Activated CD8-positive, alpha-beta memory T cell treated with anti-CD3 and anti-CD28 coated beads for 4 hours (primary cell): ENCODE measurements at places on chromosomes 1 and 21.

DNA sequence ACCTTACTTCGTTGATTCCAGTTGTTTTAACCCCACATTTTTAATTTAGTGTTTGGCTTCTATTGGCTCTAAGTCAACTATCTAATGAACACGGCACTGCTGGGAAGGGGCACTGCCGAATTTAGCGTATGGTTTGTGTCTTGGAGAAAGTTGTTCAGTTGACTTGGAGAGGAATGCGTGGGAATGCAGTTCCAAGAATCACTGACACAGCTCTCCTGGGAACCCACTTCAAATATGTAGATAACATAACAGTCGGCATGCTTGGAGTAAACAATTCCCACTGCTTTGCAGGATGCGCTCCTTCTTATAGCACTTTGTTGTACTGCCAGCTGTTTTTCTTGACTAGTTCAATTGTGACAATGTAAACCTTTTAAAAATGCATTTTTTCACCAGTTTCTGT lies 104.3 kb downstream of the RYR2 start:
- DNase-seq: no peak

GRCh38 chr1:101235696-101236515 lies 913 bp upstream of the S1PR1 start:
- no peak for DNase-seq

DNA sequence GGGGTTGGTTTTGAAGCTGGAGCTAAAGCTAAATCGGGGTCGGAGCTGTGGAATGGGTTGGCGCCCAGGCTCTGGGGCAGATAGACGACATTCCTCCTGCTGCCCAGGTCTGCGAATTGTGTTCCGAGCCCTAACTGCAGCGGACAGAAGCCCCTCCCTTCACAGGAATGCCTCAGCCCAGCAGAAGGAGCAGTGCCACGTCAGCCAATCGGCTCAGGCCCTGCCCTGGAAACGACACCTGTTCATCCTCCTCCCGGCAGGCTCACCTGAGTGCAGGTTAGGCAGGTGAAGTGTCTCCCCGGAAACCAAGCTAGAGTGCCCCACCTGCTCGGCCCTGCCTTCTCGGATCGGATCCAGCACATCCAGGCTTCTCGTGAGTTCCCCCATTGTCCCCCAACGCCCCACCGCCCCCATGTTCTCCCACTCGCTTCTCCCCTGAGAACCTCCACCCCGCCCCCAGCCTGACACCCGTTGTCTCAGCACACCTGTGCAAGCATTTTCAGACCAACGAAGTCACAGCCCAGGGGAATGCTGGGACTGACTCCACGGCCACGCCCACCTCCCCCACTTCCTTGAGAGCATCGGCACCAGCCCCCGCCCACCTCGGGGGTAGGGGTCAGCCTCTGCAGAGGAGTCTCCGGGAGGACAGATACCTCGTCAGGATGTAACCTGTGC lies 775 bp downstream of the TMEM125 start:
- DNase-seq: no peak

DNA sequence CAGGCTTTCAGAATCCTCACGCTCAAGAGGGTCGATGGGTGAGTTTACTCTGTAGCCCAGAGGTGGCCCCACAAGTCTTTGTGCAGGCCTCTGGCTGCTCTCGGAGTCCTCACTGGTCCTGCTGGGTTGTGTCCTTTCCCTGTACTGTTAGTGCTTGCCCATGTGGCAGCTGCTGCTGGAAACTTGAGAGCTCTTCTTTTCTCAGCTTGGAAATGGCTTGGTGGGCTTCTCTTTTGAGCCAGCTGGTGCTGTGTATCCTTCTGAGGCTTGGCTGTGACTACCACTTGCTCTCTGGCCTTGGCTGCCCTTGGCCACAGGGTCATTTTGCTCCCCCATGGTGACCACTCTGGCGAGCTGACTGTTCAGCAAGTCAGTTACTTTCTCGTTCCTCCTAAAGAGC lies 82.2 kb upstream of the LMO4 start:
- no peak for DNase-seq

DNA sequence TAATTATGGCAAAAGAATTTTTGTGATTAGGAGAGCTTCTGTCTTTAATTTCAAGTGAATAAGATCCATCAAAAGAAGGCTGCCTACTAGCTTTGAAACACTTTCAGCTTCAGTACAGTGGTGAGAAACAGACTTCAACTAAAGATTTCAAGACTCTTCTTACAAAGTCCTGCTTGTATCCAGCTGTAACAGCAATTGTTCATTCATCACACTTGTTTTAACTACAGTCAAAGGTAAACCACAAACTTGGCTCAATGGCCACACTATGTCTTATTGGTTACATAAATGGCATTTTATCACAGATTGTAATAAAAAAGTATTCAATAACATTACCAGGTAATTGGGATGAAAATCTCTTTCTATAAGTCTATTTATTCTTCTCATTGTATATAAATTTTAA lies 59.2 kb downstream of the WARS2 start:
- no peak for DNase-seq

- no peak for DNase-seq
Measured at GRCh38 chr1:24165500-24165899, 21.6 kb downstream of the IFNLR1 start.

DNA sequence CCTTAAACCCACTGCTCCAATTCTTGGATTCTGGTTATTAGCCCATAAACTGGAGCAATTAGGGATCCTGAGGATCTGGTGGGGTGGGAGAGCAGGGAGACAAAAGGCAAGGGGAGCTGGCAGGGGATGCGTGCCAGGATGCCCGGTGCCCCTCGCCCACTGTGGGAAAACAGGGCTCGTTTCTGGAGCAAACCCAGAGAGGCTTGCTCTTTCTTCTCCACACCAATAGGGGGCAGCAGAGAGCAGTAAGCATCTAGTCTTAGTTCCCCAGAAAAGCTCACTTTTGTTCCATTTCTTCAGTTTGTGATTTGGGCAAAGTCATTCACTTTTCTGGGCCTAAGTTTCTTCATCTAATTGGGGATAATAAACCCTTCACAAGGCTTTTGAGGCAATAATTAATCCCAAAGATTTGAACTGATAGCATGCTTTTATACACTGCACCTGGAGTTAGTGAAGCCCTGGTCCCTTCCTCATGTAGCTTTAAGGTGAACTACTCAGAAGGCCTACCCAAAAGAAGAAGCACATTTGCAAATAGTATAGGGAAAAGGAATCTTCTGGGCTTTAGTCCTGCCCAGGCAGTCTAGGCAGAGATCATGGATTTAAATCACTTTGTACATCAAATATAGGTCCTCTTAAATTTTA lies 160.6 kb upstream of the USP24 start:
- DNase-seq: no peak

DNA sequence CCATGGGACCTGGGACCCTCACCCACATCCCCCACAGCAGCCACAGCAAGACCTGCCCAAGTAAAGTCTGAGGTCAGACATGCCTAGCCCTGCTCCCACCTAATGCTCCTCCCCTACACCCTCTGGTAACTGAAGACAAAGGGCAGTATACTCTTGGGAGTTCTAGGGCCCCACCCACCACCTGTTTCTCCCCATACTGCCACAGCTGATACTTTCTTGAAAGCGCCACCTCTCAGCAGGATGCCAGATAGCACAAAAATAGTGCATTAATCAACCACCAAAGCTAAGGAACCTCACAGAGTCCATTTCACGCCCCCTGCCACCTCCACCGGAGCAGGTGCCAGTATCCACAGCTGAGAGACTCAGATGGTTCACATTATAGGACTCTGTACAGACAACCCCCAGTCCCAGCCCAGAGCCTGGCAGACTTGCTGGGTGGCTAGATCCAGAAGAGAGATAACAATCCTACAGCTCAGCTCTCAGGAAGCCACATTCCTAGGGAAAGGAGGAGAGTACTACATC lies 238.1 kb downstream of the LRRC40 start:
- no peak for DNase-seq

GRCh38 chr1:20351911-20352701 lies 61.4 kb downstream of the VWA5B1 start:
- DNase-seq: no peak

DNA sequence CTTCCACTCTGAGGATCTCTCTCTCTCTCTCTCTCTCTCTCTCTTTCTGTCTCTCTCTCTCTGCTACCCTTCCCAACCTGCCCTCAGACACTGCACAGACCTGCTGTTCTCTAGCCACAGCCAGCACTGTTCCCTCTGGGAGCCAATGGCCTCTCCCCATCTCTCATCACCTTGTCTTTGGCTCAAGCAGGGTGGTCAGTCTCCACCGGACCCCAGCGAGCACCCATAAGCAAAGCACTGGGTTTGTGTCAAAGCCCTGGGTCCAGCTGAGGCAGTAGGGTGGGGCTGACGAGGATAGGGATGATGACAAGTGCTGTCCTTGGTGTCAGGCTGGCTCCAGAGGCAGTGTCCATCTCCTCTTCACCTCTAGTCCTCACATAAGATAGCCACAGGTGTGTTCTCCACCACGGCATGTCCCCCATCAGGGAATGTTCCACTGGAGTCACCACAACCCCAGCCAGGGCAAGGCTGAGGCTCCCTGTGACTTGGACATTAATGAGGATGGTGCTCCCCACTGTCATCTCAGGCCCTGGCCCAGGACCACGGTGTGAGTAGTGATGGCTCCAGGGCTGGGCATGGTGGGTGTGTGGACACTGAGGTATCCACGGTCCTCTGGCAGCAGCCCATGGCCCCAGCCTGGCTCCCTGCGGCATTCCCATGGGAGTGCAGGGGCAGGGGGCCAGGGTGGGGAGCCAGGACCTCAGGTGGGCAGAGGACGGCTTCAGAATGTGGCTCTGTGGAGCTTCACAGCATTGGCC lies 8.4 kb upstream of the GOLT1A start:
- DNase-seq: no peak

- DNase-seq: no peak
Measured at GRCh38 chr1:121517586-121518230, 332.9 kb downstream of the SRGAP2C start.

GRCh38 chr1:11856698-11857097 lies 2.0 kb downstream of the NPPB start:
- DNase-seq: no peak

GRCh38 chr1:9291914-9292360 lies 757 bp upstream of the SPSB1 start:
- DNase-seq: no peak

- no peak for DNase-seq
Measured at GRCh38 chr1:168832661-168833060, 103.7 kb upstream of the DPT start.
